NCI-H460 (cell line): ENCODE measurements at places on chromosomes 3 and 15.

DNA sequence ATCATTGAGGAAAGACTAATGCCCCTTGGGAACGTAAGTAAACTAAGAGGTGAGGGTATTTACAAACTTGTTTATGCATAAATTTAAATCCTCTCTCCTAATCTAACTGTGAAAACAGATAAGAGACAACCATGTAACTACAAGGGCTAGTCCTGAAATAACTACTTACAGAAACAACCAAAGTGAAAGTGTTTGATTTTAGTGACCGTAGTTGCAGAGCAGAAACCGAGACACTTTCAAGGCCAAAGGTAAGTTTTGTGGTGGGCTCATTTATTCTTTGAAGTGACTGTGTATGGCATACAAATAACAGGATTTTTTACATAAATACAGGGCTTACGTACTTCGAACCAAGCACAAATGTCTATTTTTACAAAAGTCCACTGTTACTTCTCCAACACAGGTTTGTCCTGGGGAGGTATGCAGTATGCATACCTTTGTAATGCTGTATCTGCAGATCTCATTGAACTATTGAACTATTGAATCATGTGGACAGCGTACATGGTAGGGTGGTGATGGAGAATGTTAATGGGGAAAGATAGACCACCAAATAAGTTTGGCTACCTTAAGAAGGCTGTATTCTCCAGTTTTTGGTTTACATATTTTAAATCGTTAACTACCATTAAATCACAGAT is 99.6 kb upstream of the RBMS3 start:
- DNase-seq = no peak

DNA sequence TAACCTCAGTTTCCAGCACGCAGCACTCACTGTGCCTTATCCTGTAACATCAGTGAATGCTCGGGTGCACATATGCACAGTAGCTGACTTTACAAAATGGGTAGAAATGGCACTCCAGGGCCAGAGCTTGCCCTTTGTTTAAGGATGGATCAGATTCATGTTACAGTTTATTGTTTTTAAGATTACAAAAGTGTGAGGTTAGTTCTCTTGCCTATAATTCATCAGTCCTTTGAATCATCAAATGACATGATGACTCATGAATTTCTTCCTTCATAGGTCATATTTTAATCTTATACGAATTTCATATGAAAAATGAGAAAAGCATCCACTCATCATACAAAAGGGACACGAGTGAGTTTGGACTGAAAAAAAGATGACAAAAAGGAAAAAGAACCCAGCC is 545.3 kb downstream of the GBE1 start:
- DNase-seq = no peak

- no peak for DNase-seq
Observed at GRCh38 chr15:77715051-77715450, 82.3 kb upstream of the LINGO1 start.

DNA sequence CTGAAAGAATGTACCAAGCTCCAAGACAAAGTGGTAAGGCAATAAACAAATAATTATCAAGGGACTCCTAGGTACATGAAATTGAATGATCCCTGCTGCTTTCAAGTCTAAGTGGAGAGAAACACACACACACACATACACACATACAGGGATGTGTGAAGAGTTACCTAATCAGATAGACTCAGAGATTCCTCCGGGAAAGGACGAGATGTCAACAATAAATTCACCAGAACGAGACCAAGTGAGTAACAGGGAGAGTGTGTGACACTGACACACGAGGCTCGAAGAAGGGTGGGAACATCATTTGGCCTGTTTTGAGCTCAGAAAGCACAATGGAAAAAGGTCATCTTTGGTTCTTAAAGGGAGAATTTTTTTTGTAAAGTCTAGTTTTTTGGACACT is 13.4 kb downstream of the LRIG1 start:
- DNase-seq = no peak

- DNase-seq = no peak
Observed at GRCh38 chr3:125496701-125497100, 23.3 kb downstream of the SNX4 start.

DNA sequence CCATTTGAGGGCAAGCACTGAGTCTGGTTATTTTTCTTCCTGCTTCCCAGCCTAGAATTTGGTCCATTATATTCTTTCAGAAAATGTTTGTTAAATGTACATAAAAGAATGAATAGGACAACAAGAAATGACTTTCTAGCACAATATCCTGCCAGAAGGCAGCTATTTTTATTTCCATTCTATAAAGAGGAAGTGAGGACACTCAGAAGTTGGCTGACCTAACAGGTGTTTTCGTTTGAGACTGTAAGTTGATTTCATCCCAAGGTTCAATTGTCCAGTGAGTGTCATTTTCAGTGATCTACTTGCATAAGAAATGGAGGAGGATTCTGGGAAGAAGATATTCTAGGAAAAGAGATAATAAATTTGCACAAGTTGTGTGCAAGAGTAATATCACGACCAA is 191.9 kb upstream of the POU1F1 start:
- no peak for DNase-seq

DNA sequence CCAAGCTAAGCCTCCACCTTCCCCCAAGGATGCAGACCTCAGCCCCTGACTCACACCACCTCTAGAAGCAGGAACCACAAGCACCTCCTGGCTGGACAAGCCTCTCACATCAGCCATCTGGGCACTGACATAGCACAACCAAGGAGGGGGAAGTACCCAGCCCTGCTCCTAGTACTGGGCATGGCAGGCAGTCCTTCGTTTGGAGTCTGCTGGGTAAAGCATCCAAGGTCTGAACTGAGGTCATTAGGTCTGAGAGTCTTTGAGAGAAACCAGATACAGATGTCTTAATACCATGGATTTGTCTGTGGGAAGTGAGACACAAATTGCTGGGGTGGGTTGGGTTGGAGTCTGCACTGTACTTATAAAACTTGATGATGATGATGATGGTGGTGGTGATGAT is 61.8 kb downstream of the CCDC33 start:
- no peak for DNase-seq

DNA sequence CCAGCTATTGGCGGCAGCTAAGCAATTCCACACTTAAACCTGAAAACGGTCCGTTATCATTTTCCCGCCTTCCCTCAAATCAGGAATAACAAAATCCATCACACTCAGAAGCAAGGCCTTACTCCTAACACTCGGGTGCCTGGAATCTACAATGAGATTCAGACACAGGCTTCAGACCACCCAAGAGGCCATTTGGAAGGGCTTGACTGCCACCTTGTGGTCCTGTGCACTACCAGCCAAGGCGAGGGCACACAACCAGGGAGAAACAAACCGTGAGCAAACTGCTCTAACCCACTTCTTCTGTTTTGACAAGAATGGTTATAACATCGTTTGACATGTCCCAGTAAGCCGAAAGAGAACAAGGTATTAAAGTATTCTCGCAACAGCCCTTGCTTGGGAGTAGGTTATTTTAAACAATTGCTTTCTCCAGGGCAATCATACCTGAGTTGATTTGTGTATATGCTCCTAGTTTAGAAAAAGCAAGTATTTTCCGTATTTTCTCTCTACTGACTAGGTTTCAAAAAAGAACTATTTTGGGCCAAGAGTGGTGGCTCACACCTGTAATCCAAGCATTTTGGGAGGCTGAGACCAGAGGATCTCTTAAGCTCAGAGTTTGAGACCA is 40.1 kb upstream of the TAFA4 start:
- peak; percentile 46 for DNase-seq

DNA sequence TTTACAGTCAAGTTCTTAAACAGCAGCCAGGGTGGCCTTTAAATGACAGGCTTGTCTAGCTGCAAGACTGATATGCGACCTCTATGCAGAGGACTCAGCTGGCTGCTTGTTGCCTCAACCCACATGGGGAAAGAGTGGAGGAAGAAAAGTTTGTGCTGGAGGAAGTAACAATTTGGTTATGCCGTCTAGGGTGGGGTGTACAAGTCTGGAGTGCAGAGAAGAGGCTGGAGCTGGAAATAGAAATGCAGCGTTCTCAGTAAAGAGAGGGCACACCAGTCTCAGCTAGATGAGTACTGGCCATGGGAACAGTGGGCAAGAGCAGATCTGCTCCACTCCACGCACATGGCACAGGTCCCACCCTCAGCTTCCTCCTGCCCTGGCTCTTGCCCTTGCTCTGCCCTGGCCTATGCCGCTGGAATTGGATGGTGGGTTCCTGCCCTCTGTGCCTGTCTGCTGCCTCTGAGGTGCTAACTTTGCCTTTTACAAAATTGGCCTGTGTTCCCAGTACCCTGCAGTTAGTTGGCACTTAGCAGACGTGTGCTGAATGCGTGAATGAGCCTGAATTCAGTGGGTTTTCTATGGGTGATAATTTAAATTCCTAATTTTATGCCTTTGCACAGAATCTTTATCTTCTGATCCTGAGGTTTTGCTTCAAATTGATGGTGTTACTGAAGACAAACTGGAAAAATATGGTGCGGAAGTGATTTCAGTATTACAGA is 59.7 kb upstream of the FURIN start:
- no peak for DNase-seq

- no peak for DNase-seq
Observed at GRCh38 chr3:172903642-172904320, 153.3 kb downstream of the ECT2 start.

GRCh38 chr15:40471105-40471807 is 472 bp downstream of the CHST14 start:
- no peak for DNase-seq

- DNase-seq = no peak
Observed at GRCh38 chr3:27166888-27167287, 202.3 kb downstream of the NEK10 start.

- no peak for DNase-seq
Observed at GRCh38 chr3:133138017-133138416, 99.8 kb downstream of the TMEM108 start.

- no peak for DNase-seq
Observed at GRCh38 chr15:98769867-98770266, 121.5 kb downstream of the IGF1R start.

DNA sequence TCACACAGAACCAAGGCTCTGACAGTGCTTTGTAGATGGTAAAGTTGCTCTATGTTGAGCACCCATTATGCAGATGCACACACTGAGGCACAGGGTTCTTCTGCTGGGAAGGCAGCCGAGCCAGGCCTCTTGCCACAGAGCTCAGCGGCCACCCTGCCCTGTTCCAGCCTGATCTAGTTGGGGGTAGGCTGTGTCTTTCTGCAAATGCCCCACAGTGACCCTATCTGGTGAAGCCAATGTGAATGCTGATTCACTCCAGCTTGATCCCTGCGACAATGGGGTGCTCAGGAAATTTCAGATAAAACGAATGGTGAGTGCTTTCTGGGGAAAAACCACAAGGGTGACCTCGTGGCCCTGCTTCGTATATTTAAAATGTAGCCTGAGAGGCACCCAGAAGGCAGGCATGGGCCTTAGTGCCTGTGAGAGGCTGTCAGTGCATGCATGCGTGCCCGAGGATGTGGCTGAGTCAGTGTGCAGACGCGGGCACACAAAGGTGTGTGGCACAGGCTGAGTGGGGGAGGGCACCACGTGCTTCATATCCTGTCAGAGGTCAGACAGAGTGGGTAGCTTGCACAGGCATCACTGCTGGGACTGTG is 85.7 kb downstream of the ATP2B2 start:
- DNase-seq = no peak

GRCh38 chr3:177855021-177855420 is 657.7 kb upstream of the TBL1XR1 start:
- DNase-seq = no peak

DNA sequence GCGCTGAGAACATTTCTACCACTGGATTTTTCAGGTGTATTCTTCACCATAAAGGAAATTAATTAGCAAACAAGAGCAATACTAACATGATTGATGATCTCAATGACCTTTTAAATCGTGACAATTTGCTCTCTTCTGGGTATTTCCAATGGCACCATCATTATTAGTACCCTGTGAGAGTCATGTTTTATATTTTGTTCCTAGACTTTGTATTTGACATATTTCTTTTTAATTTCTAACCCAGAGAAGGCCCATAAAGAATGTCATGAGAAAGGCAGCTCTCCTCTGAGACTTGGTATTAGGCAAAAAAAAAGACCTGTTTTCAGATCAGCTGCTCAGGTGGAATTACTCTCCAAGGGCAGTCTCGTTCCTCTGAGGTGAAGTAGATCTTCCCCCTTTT is 1253.4 kb downstream of the ROBO2 start:
- no peak for DNase-seq

- no peak for DNase-seq
Observed at GRCh38 chr15:65212097-65212496, 824 bp upstream of the CILP start.

DNA sequence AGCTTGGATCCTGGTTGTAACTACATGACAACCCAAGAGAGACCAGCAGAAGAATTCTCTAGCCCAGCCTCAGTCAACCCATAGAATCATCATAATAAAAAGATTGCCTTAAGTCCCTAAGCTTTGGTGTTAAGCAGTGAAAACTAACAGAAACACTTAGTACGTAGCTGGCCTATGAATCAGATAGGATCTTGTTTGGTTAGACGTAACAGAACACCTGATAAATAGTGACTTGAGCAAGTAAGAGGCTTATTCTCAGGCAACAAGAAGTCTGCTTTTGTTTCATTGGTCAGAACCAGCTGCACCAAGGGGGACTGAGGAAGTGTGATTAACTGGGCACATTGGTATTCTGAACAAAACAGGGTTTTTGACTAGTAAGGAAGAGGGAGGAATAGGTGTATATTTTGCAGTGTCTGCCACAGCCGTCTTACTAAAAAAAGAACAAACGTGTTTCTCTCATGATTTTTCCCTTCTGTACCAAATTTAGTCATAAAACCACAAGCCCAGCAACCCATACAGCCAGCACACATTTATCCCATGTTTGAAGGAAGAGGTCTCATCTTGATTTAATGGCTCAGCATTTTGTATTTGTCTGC is 53.3 kb upstream of the GLCE start:
- no peak for DNase-seq

GRCh38 chr3:47761046-47761445 is 20.6 kb downstream of the SMARCC1 start:
- no peak for DNase-seq

GRCh38 chr15:27865926-27866325 is 233.2 kb downstream of the OCA2 start:
- DNase-seq = no peak

DNA sequence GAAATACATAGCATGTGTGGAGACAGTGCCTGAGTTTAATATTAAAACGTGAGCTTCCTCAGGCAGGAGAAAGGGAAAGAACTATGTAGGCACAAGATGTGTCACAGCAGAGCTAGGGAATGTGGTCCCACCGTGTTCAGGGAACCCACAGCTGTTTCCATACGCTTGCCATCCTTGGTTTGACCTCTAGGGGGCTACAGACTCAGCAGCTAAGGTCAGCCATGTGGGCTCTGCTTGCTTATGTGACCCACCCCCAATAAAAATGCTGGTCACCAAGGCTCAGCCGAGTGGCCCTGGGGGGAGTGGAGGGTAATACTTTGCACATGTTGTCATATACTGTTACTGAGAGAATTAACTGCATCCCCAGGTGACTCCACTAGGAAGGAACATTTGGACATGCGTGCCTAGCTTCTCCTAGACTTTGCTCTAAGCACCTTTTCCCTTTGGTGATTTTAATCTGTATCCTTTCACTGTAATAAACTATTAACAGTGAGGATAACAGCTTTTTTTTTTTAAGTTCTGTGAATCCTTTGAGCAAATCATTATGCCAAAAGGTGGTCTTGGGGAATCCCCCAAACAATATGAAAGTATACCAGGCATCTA is 3.3 kb downstream of the TUBGCP5 start:
- peak; percentile 43 for DNase-seq
